ENCODE measurements at places on chromosomes 4 and X.

- no peak for DNase-seq
These were observed 605.1 kb downstream of the KCTD8 start for GRCh38 chr4:43843501-43843900.

DNA sequence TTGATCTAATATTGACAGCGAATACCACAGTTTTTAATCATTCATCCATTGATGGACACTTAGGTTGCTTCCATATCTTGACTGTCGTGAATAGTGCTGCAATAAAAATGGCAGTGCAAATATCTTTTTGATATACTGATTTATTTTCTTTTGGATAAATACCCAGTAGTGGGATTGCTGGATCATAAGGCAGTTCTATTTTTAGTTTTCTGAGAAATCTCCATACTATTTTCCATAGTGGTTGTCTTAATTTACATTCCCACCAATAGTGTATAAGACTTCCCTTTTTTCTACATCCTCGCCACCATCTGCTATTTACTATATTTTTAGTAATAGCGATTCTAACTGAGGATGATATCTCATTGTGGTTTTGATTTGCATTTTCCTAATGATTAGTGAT is 100.1 kb downstream of the SMARCA1 start:
- DNase-seq = no peak

DNA sequence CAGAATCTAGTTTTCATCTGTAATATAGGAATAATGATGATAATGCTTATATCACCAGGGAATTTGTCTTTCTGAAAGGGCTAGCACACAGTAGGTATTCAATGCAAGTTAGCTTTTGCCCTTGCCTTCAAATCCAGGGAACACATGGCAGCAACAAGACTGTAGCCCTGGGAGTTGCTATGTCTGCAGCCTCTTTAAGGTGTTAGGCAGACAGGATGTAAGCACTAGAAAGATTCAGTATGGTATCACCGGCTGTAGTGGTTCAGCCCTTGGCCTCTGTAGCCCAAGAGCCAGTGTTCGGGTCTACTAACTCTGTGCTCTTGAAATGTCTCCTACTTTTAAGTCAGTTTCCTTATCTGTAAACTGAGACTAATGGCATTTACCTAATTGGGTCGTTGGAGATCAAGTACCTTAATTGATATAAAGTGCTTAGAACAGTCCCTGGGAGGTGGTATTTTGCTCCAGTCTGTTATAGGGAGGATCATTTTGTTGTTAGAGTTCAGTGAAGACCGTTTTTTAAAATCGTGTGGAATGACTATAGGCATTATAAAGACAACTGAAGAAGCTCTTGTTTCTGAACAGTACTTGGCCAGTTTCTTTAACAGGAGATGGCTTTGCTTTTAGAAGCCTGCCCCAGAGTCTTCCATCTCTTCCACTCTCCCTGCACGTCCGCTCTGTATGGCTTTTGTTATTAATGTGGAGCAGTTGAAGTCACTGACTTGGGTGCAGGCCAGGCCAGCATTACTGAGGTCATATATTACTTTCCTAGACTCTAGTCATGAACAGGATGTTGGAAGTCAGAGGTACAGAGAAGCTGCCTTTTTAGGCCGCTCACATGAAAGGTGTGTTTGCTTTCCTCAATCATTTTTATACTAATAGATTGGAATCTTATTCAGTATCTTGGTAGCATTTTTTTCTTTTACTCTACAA is 44.8 kb downstream of the GAB1 start:
- DNase-seq = no peak

- no peak for DNase-seq
These were observed 6.4 kb upstream of the ANTXR2 start for GRCh38 chr4:80079255-80079923.

- no peak for DNase-seq
These were observed 11.0 kb downstream of the ARHGAP36 start for GRCh38 chrX:131068945-131069719.

DNA sequence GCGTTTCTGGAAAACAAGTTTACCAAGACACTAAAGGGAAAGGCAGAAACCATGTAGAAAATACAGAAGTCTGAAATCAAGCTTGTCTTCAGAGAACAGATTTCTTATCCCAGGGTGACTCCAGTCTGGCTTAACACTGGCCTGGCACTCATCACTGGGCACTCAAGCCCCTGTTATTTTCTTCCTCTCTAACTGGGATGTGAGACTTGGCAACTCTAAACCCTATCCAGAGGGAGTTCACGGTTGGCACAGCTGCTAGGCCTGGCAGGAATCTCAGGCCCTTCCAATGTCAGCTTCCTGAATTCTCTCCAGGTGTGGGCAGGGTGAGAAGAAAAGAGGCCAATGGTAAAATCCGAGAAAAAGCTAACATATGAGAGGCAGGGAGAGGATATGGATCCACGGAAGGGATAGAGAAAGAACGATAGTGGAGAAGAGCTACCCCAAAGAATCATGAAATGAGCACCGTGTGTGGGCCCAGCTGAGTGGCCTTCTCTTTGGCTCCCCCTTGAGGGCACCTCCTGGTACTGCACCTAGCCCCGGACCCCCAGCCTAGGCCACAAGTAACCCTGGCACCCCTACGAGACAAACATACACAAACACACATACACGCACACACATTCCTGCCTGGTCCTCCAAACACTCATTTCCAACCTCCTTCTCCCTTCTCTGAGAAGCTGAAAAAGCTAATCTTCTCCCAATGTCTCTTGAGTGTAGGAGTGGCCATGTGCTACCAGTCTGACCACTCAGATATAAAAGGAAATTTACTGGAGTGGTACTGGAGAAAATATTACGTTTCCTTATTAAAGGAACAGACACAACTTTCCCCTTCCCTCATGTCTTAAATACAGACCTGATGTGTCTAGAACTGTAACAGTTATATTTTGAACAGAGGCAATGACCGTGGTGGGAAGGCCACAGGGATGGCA is 16.6 kb upstream of the PTCHD1 start:
- DNase-seq = peak; percentile 65

DNA sequence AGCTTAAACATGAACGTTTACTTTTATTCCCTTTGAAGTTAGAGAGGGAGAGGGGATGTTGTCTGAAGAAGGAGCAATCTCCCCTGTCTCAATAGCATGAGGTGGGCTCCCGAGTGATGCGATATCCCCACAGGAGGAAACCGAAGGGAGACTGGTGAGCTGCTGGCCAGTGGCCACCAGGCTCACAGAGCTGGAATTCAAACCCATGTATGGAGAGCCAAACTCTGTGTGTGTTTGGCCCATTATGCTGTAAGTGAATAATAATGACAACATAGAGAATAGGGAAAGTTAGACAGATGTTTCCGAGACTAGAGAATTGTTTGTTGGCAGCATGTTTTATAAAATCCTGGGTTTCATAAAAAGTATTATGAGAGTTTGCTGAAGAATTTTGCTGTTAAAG is 66.1 kb upstream of the CLNK start:
- no peak for DNase-seq

DNA sequence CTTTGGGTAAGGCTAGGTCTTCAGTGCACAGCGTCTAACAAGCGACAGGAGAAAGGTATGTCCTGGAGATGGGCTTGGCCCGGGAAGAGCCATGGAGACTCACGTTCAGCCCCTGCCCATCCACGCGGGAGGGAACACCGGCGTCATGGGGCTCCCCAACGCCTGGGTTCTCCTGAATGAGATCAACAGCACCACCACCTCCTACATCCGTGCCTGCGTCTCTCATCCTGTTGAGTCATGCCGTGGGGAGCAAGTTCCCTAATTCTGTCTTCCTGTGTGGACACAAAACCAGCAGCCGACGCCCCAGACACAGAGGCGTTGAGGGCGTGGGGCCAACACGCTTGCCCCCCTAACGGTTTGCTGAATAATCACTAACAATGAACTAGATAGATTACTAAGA is 20.1 kb upstream of the IL3RA start:
- no peak for DNase-seq

GRCh38 chr4:70718811-70719604 is 2.8 kb upstream of the RUFY3 start:
- no peak for DNase-seq

- DNase-seq = no peak
These were observed 71.2 kb upstream of the TMEM164 start for GRCh38 chrX:109931677-109932076.

- DNase-seq = no peak
These were observed 24.9 kb downstream of the TKTL2 start for GRCh38 chr4:163448540-163449203.

Data from activated effector memory CD4-positive, alpha-beta T cell treated with anti-CD3 and anti-CD28 coated beads, Interleukin-2, amount 50 U/mL, for 16 hours (primary cell).